ENCODE measurements at places on chromosomes 3 and 15.

- no peak for DNase-seq
These were observed 62.3 kb downstream of the FMN1 start for GRCh38 chr15:33132233-33132580.

DNA sequence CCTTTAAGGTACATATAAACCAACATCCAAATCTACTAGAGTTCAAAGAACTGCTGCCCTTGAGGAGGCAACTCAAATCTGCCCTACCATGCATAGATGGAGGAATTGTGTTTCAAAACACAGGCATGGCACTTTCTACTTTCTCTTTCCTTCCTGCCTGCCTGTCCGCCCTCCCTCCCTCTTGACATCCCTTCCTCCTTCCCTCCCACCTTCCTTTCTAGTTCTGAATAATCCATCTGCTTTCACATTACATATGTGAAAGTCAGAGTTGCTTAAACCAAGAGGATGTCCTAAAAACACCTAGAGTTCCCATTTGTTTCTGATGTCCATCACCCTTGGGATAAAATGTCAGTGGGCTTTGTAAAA lies 537.6 kb downstream of the FOXP1 start:
- no peak for DNase-seq

DNA sequence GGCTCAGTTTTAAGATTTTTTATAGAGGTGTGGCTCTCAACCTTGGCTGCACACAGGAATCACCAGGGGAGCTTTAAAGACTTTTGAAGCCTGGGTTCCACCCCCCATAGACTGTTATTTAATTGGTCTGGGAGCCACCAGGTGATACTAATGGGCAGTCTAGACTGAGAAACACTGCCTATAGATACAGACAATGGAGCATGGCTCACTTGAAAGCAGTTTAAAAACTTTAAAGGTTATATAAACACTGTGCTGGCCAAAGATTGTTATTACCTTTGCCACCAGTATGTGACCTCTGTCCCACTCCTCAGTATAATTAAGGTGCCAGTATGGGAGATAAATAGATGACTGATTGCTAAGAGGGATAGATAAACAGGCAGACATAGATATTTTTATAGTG lies 3.8 kb downstream of the GOLIM4 start:
- DNase-seq, result no peak

- no peak for DNase-seq
These were observed 406.1 kb downstream of the VPS13C start for GRCh38 chr15:61654002-61654740.

- no peak for DNase-seq
These were observed 19.6 kb upstream of the RNU6-1 start for GRCh38 chr15:67859331-67859946.

DNA sequence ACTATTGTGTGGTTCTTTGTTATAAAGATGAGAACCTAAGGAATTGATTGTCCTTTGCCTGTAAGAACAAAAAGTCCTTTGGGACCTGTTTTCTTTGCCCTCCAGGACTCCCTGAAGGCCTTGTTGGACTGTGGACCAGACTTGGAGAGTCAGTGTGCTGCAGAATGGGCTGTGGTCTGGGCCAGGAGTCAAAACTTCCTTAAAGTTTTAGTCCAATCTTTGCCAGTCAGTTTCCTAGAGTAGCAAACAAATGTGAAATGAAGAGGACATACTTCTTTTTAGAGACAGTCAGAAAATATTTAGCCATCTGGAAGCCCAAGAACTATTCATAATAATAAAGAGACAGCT lies 45.4 kb downstream of the PDE8A start:
- DNase-seq, result no peak

GRCh38 chr3:10322352-10322710 lies 1.4 kb upstream of the SEC13 start:
- no peak for DNase-seq

DNA sequence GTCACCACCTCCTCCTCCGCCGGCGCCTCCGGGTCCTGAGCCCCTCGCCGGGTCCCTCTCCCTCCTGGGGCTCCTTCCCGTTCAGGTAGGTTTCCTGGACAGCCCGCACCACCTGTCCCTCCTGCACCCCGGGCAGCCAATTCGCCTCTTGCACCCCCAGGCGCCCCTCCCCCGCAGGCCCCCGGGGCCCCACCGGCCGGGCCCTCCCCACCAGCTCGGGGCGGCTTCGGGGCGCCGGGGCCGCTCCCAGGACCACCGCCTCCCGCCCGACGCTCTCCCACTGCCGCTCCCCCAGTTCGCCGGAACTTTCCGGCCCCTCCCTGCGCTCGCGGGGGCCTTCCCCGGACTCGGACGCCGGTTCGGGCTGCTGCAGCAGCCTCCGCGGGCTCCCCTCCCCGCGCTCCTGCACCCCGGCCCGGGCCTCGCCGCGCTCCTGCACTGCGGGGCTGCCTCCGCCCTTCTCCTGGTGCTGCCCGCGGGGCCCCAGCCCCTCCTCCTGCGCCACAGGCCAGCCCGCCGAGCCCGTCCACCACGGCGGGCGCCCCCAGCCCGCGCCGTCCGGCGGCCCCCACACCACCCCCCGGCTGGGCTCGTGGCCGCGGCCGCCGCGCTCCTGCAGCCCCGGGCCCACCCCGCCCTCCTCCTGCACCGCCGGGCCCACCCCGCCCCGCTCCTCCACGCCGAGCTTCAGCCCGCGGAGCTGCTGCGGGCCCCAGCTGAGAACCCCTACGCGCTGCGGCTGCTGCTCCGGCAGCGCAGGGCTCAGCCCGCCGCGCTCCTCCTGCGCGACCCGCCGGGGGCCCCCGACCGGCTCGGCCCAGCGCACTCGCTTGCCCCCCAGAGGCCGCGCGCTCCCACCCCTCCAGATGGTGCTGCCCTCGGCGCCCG lies 587 bp upstream of the TNK2 start:
- no peak for DNase-seq

DNA sequence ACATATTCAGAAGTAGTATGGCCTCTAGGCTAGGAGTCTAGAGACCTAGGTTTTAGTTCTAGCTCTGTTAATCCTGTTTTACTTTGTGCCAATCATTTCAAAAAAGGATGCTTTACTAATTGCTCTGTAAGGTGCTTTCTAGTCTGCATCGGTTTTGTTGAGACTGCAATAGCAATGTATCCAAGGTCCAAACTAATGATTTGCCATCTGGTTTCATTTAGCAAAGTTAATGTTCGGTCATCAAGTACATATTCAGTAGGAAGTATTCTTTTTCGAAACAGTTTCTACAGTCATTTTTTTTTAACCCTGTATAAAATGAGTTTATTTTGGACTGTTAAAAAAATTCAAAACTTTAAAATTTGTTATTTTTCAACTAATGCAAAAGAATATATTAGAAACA lies 2.0 kb upstream of the GALK2 start:
- DNase-seq, result no peak

DNA sequence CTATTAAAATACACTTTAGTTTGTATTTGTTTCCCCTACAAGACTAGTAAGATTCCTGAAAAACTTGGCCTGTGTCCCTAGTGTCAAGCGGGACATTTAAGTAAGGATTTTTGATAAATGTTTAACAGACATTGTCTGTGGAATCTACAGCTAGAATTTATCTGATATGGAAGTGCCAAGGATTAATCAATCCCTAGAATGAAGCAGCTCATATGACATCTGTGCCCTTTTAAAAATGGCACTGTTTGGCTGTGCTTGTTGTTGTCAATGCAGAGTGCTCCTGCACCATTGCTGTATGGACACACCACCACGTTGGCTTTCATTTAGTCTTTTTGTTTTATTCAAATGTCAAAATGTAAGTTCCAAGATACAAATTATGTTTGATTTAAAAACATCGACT lies 14.3 kb upstream of the PDCD7 start:
- no peak for DNase-seq

DNA sequence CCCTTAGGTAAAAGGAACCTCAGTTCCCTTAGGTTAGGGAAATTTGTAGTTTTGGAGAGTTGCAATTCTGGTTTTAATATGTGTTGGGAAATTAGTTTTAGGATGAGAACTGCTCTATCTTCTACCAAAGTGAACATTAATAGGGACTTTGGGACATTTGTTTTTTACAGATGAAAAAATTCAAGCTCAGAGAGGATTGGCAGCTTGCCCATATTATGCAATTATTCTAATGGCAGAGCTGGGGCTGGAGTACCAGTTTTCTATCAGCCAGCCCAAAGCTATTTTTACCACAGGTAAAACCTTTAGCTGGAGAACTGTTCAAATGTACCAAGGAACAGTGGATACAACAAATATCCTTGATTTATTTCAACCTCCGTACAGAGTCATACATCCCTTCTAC lies 127.0 kb downstream of the CPNE4 start:
- DNase-seq, result no peak

DNA sequence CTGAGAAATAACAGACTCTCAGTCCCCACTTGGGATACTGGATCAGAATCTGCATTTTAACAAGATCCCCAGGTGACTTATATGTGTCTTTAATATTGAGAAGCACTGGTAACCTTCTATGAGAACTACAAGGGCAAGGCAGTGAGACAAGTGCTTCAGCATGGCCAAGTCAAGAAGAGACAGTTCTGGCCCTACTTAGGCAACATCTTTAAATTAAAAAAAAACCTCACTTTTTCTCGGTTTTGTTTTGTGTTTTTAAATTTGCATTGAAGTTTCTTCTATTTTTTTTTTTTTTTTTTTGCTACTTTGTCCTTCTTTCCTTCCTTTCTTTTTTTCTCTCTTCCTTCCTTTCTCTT lies 42.5 kb upstream of the SPTSSB start:
- no peak for DNase-seq

DNA sequence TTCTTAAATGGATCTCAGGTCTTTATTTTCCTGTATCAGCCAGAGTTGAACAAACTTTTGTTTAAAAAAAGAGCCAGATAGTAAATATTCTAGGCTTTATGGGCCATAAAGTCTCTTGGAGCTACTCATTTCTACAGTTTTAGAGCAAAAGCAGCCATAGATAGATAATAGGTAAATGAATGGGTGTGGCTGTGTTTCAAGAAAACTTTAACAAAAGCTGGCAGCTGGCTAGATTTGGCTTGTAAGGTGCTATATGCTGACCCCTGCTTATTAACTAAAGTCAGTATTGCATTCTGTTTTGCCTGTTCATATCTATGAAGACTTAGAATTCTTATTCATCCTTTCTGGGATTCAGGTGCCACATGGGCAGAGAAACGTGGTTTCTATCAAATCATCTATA lies 29.0 kb downstream of the MFN1 start:
- DNase-seq, result no peak

GRCh38 chr15:89360294-89360971 lies 25.8 kb upstream of the POLG start:
- no peak for DNase-seq

DNA sequence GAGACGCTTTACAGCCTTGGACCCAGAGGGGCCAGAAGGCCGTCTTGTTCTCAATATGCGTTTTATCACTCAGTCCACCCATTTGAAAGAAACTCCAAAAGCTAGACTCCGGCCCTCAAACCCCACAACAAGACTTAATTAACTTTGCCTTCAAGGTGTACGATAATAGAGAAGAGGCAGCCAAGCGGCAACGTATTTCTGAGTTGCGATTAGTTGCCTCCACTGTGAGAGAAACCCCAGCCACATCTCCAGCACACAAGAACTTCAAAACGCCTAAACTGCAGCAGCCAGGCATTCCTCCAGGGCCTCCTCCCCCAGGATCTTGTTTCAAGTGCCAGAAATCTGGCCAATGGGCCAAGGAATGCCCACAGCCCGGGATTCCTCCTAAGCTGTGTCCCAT lies 17.4 kb upstream of the INO80 start:
- no peak for DNase-seq

DNA sequence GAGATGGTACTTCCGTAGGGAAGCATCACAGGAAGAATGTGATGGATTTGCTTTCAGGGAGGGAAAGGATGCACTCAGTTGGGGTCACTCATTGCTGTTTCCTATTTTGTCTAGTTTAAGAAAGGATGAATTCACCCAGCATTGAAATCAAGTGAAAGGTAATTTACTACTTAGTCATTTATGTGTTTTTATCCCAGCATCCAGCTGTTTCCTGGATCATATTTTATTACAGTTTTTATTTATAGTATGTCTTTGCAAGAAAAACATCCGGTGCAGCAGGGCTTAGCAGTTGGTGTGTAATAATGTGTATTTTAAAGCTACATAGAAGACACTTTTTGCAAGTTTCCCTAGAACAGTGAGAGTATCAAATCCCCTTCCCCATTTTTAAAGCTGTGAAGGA lies 37.4 kb upstream of the GOLGA8B start:
- no peak for DNase-seq

DNA sequence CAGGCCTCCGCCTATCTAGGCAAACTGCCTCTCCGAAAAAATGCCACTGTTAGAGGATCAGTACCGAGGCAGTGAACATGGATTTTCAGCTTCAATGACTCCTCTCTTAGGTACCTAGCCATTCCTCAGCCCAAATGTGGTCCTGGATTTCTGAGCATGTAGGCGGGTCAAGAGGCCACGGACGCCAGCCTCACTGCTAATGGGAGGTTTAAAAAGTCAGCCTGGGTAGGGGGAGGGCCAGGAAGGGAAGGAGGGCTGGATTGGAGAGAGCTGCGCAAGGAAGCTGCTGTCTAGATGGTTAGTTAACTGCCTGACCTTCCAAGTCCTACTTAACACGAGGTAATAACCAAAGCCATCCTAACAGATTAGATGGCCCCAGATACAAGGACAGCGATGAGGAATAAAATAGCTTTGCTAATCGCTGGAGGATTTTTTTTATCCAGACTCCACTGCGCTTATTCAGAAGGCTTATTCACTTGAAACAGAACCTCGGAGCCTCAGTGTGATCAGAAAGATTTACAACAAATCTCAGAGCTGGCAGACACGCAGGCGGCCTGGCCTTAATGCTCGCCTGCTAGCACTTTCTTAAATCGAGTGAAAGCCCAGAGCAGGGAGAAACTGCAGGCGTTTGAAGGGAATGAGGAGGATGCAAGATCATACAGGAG lies 34.3 kb downstream of the TLE3 start:
- DNase-seq, result no peak

- no peak for DNase-seq
These were observed 50.8 kb upstream of the CTNNB1 start for GRCh38 chr3:41148478-41148877.

- DNase-seq, result no peak
These were observed 246.2 kb upstream of the CHRM5 start for GRCh38 chr15:33722005-33722672.

DNA sequence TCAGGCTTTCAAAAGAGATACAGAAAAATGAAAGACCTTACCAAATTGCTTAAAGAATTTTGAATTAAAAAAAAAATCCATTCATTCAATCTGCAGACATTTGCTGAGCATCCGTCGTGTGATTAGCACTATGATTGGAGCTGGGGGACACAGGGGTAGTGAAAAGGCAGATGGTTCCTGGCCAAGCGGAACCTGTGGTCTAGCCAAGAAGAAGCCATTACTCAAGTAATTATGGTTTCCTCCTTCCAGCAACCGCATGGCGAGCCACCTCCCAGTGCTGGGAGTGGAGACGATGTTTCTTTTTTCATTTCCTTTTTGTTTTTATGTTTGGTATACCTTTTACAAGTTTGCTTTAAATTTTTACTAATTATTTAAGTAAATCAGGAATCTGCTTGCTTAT lies 140.2 kb downstream of the CACNA2D3 start:
- no peak for DNase-seq

- DNase-seq, result no peak
These were observed 6.7 kb downstream of the ISLR start for GRCh38 chr15:74179983-74180880.

GRCh38 chr15:78243491-78243941 lies 9.2 kb upstream of the ACSBG1 start:
- DNase-seq, result no peak

All from thoracic aorta (tissue), 2 donors.